ENCODE measurements at places on chromosomes 11 and 22.

DNA sequence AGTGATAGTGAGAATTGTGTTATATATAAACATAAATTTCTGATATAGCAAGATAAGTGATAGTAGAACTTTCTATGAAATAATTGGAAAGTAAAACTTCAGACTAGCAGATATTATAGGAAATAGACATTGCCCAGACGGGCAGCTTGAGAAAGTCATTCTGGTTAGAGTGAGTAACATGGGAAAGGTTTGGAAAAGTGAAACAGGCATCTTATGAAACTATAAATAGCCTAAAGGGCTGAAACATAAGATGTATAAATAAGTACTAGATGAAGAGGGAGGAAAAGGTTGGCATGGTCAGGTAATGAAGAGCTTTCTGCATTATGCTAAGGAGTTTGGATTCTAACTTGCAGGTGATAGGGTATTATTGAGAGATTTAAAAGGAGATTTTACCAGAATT lies 101.3 kb downstream of the DYNC2H1 start:
- DNase-seq, result no peak

DNA sequence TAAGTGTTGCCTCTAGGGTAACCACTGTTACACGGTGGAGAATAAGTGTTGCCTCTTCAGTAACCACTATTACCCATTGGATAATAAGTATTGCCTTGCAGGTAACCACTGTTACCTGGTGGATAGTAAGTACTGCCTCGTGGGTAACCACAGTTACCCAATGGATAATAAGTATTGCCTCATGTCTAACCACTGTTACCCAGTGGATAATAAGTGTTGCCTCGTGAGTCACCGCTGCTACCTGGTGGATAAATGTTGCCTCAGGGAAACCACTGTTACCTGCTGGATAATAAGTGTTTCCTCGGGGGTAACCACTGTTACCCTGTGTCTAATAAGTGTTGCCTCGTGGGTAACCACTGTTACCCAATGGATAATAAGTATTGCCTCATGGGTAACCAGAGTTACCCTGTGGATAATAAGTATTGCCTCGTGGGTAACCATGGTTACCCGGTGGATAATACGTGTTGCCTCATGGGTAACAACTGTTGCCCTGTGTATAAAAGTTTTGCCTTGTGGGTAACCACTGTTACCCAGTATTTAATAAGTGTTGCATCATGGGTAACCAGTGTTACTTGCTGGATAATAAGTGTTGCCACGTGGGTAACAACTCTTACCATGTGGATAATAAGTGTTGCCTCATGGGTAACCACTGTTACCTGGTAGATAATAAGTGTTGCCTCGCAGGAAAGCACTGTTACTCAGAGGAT lies 12.3 kb upstream of the NXPE4 start:
- no peak for DNase-seq

DNA sequence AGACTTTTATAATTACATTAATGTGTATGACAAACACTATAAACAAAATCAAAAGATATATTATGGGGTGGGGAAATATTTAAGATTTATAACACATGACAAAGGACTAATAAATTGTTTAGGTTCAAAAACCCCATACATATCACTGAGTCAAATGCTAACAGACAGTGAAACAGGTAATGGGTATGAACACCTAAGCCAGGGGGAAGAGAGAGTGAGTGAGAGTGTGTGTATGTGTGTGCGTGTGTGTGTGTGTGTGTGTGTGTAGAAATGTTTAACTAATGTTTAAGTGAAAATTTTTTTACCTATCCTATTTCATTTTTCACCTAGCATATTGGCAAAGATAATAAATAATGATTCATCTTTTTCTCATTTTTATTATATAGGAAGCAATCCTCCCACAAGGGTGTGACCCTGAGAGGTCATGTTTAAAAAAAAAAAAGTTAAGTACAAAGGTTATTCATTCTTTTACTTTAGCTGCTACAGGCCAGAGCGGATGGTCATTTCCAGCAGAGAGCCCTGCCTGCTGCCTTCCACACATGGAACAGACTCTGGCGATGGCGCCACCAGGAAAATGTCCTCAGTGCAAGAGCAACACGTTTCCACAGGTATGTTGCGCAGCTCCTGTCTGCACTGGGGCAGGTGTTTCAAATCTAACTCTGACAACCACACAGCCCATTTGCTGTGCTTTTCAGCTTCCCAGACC lies 72.9 kb downstream of the PISD start:
- DNase-seq, result no peak

DNA sequence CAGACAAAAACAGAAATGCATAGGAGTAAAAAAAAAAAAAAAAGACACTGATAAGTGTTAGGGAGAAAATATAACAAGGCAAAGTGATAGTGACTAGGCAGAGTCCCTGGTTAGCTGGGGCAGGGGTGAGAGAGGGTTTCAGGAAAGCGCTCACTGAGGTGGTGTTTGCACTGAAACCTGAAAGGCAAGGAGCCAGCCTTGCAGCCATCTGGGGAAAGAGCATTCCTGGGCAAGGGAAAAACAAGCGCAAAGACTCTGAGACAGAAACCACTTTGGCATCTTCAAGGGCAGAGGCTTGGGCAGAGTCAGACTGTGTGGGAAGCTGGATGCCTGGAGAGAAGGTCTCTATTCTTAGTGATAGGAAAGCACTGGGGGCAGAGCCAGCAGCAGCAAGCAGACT lies 14.5 kb downstream of the CLMP start:
- DNase-seq, result no peak

- DNase-seq, result no peak
Measured at GRCh38 chr11:47941907-47942558, 38.3 kb upstream of the PTPRJ start.

- no peak for DNase-seq
Measured at GRCh38 chr11:71490731-71491390, 36.2 kb upstream of the KRTAP5-7 start.

DNA sequence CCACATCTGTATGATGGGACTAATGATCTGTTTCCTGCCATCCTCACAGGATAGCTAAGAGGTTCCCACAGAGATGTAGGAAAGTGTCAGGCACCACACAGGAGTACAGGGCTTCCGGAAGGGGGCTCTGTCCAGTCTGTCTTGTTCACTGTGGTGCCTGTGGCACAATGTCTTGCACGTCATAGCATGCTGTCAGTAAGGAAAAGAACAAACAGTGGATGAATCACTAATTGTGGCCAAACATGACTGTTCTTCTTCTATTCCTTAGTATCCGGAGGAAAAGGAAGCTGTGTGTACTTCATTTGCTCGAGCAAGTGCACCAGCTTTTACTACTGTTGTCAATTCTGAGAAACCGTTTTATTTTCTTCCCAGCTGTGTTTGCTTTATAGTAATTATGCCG lies 73.4 kb upstream of the YWHAH start:
- no peak for DNase-seq

- DNase-seq, result no peak
Measured at GRCh38 chr11:8066911-8067455, 14.0 kb upstream of the TUB start.

- DNase-seq, result no peak
Measured at GRCh38 chr11:1425439-1425838, 35.7 kb downstream of the BRSK2 start.

DNA sequence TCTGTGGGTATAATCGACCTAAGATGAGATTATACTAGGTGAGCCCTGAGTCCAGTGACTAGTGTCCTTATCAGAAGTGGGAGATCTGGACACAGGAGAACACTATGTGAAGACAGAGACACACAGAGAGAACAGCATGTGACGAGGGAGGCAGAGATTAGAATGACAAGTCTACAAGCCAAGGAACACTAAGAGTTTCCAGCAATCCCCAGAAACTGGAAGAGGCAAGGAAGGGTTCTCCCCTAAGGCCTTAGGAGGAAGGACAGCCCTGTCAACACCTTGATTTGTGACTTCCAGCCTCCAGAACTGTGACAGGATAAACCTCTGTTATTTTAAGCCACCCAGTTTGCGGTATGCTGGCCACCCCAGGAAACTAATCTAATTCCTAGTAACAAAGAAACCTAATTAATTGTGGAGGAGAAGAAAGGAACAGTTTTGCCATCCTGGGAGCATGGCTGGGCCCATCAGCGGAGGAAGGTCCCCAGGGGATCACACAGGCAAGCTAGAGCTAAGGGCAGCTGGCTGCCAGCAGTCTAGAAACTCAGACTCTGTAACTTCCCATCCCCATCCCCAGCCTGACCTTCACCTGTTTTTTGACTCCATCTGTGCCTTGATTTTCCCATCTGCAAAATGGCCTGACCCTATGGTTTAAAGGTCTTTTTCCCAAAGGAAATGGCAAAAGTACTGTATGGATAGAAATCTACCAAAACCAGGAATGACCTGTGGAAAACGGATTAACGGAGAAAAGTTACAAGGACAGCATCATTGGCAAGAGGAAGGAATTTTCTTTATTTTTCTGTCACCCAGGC lies 10.3 kb upstream of the THOC5 start:
- no peak for DNase-seq

Measured in T-helper 2 cell treated with Interferon-gamma antibody and Interleukin-4, amounts not matched to agents 5 μg/mL and 100 μg/mL, for 36 hours (primary cell).